ENCODE measurements at places on chromosomes 2 and 18.
A peak's percentile ranks its signal among the peaks of the same experiment; 100 is the strongest.

- no peak for DNase-seq
Observed at GRCh38 chr2:99984799-99985515, 157.4 kb downstream of the AFF3 start.

- DNase-seq: no peak
Observed at GRCh38 chr2:17798338-17798737, 17.9 kb upstream of the MSGN1 start.

DNA sequence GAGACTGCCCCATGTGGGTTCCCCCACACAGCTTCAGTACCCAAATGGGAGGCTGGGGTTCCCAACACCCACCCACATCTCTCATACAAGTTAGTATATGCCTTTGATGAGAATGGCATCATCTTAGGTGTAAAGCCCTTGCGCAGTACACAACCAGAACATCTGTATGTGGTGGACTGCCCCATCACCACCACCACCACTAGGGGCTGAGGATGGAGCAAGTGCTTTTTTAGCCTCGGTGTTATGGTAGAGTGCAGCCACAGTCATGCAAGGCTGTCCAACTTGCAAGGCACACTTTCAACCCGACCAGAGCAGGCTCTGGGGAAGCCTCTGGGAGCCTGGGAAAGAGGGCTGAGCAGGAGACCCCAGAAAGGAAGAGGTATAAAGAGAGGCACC lies 241.2 kb downstream of the TFCP2L1 start:
- no peak for DNase-seq

DNA sequence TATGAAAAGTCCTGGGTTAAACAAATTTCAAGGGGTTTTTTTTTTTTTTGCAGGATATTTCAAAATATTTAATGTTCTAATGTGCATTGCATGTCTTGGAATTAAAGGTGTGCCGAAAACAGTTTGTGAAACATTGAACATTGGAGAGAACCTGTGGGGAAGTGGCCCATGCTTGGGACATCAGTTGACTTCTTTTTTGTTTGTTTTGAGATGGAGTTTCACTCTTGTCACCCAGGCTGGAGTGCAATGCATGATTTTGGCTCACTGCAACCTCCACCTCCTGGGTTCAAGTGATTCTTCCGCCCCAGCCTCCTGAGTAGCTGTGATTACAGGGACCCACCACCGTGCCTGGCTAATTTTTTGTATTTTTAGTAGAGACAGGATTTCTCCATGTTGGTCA lies 71.0 kb upstream of the RAPH1 start:
- DNase-seq: no peak

DNA sequence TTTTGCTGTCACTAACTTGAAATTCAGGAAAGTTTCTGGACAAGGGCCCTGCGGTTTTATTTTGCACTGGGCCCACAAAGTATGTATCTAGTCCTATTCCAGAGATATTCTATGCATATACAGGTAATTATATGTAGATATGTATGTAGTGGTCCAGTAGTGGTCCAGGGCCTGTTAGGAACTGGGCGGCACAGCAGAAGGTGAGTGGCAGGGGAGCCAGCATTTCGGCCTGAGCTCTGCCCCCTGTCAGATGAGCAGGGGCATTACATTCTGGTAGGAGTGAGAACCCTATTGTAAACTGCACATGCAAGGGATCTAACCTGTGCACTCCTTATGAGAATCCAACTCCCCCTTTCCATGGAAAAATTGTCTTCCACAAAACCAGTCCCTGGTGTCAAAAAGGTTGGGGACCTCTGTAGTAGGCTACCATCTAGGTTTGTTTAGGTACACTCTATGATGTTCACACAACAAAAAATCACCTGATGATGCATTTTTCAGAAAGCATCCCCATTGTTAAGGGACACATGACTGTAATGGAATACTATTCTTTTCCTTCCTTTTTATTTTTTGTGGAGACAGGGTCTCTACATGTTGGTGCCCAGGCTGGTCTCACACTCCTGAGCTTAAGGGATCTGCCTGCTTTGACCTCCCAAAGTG lies 2.8 kb upstream of the PPP4R3B start:
- peak; percentile 36 for DNase-seq

Data from CD4-positive, alpha-beta T cell treated with Interleukin-17A for 1 hour (primary cell).